ENCODE measurements at places on chromosomes 16 and 17.

- DNase-seq = peak; percentile 75
Observed at GRCh38 chr16:72256398-72257066, 84.6 kb upstream of the PMFBP1 start.

GRCh38 chr17:5788266-5788900 is 204.1 kb upstream of the NLRP1 start:
- DNase-seq = peak; percentile 34

GRCh38 chr17:13160296-13160695 is 142.5 kb upstream of the ELAC2 start:
- DNase-seq = no peak

DNA sequence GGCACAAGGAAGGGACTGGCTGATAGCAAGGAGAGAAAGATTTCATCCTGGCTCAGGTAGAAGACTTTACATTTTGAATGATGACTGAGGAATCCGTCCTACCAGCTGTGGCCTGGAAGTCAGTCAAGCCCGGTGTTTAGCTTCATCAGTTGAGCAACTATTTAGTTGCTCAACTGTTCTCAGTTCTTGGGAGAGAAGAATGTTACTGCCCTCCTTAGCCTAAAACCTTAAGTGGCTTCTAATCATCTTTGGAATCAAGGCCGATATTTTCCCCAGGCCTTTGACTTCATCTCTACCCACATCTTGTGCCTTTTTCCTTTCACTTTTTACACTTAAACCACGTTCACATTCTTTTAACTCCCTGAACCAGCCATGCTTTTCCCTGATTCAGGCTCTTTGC is 17.3 kb upstream of the RBL2 start:
- no peak for DNase-seq

DNA sequence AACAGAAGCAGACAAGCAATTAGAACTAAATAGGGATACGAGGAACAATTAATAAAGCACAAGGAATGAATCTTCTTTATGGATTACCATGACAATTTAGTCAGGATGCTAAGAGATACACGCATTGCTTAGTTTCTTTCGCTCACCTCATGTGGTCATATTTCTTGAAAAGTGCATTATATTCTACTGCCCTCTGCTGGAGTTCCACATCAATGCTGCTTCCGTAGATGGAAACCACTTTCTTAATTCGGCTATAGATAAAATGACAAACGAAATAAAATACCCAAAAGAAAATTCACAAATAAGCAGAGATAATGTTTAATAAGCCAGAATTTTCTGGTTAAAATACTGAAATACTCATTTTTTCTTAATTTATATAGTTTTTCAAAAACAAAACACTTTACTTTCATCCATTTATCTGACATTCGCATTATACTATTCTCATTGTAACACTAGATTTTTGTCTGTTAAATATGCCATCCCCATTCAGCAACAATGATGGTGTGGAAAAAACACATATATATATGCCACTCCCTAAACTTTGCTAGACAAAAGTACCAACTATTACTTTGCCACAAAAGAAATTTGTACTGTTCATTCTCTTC is 22.0 kb upstream of the PHLPP2 start:
- DNase-seq = no peak

DNA sequence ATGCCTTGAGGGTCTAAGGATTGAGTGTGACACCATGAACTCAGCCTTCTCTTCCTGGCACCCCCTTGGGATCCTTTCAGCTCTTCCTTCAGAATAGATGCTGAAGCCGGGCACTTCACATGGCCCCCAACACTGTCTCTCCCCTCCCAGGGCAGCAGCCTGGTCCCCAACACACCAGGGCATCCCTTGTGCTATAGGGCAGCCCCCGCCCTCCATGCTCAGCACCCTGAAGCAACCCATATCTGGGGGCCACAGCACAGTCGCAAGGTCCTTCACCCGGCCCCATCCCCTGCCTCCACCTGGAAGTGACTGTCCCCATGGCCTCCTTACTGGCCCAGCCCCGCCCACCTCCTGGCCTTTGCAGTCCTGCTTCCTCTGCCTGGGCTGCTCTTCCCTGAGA is 143.1 kb downstream of the C16orf95 start:
- DNase-seq = no peak

DNA sequence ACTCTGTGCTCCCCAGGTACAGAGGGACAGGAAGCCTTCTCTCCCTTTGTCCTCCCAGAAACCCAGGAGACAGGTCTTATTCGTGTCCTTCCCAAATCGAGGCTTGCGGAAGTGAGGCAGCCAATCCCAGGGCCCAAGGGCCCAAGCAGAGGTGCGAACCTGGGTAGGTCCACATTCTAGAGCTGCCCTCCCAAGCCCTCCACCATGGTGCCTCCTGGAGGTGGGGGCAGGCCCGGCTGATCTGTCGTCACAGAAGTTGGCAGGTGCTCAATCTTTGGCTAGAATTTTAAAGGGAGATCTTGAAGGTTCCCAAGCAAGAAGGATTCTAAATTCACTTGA is 21.5 kb downstream of the MRC2 start:
- no peak for DNase-seq
